ENCODE measurements at places on chromosomes 2 and 18.

GRCh38 chr2:58862244-58862643 lies 621.1 kb upstream of the FANCL start:
- no peak for DNase-seq

GRCh38 chr2:241677392-241677791 lies 9.2 kb downstream of the DTYMK start:
- no peak for DNase-seq

- no peak for DNase-seq
These were observed 244.0 kb downstream of the PAX3 start for GRCh38 chr2:222054813-222055212.

GRCh38 chr2:239845968-239846367 lies 179.2 kb downstream of the NDUFA10 start:
- DNase-seq, result no peak

- DNase-seq, result no peak
These were observed 29.8 kb downstream of the EPC2 start for GRCh38 chr2:148674063-148675020.

- no peak for DNase-seq
These were observed 114.6 kb downstream of the MAPK4 start for GRCh38 chr18:50674307-50674980.

- no peak for DNase-seq
These were observed 26.6 kb upstream of the CATIP start for GRCh38 chr2:218329826-218330593.

DNA sequence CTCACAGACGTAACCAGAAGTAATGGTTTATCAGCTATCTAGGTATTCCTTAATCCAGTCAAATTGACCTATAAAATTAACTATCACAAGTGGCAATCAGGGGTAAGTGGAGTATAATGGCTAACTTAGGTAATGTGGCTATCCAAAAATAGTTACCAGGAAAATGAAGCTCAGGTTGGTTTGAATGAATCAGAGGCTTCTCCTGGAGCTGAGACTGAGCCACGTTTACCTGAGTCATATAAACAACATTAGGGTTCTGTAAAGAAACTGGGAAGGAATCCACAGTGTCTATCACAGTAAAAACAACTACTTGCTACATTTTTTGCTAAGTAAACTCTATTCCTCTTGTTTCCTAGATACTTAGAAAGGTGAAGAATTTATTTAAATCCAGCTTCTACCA lies 236.0 kb upstream of the SPHKAP start:
- DNase-seq, result no peak

- no peak for DNase-seq
These were observed 52.9 kb downstream of the NR4A2 start for GRCh38 chr2:156279446-156280150.

DNA sequence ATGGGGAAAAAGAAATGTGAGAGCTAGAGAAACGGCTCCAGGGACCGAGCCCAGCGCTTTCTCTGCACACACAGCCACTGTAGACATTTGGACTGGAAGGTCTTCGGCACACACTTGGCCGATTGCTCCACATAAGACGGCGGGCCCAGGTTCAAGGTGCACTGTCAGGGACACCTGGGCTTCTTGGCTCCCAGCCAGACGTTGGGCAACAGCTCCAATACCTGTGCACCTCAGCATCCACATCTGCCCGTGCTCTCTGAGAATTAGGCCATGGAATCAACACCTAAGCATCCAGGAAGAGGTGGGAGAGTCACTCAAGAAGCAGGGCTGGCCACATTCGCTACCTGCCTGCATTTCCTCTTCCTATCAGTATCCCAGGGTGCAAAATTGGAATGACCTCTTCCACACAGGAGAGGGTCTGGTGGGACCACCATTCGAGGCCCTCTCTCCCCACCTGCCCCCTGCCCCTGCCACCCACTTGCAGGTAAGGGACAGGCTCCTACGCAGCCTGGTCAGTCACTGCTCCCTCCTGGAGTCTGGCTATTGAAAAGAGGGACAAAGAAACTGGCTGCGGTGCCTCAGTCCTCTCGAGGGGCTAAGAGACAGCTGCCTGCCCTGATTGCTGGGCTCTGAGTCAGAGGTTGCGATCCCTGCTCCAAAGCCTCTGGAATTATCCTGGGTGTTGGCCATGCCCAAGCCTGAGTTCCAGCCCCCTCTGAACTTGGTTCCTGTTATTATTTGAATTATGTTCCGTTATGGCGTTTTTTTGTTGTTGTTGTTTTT lies 40.1 kb upstream of the TAF1B start:
- DNase-seq, result no peak

DNA sequence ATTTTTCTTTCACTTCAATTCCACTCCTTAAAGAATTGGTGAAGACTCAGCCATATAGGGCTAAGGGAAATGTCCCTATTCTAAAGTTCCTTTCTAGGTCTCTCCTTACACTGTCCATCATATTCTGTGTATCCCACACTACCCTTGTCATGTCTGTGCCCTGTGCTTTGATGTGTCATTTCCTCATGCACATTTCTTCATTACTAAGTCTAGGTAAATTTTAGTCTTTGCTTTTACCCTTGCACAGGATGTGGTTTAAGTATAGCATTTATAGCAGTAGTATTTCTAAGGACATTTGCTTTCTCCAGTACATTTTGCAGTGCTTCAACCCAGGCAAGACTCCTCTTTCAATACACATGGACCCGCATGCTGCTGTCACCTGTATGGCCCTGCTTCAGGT lies 221.5 kb upstream of the ACVR2A start:
- DNase-seq, result no peak

GRCh38 chr2:182826064-182826463 lies 40.4 kb downstream of the FRZB start:
- DNase-seq, result no peak

DNA sequence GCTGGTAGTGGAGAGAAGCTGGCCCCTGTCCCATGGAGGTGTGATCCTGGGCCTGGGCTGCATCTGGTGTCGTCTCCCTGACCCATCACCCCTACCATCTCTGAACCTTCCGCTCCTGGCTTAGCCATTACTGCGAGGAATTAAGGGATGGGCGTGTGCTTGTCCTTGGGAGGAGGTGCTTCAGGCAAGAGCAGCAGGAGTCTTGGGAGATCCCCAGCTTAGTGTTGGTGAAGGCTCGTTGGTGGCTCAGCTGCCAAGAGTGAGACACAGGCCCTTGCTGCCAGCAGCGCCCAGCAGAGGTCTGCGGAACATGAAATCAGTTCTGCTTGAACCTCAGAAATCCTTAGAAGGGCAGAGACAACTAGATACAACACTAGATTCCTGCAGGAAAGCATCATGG lies 59.9 kb upstream of the TGFA start:
- DNase-seq, result no peak

DNA sequence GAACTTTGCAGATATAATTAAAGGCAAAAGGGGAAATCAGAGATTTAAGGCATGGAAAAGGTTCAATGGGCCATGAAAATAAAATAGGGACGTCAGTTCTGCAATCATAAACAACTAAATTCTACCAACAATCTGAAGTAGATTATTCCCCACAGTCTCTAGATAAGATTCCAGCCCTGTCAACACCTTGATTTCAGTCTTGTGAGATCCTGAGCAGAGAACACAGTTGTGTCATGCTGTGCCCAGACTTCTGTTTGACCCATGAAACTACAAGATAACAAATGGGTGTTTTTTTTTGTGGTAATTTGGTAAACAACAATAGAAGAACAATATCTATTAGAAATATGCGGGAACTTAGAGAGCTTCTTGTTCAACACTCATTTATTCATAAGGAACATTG lies 66.2 kb upstream of the RIT2 start:
- DNase-seq, result no peak

- no peak for DNase-seq
These were observed 109.1 kb downstream of the PID1 start for GRCh38 chr2:229162015-229162414.

DNA sequence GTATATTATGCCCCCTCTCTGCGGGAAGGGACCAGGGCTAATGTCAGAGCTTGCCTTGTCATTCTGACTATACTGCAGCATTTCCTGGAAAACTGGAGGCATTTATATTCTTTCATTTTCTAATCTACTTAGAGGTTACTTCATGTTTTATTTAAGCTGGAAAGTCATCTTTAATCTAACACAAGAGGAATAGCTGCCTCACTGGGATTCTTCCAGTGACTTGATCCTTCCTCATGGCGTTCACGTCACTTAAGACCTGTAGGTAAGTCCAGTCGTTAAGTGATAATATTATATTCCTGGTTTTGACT lies 727.6 kb upstream of the DDX18 start:
- no peak for DNase-seq

DNA sequence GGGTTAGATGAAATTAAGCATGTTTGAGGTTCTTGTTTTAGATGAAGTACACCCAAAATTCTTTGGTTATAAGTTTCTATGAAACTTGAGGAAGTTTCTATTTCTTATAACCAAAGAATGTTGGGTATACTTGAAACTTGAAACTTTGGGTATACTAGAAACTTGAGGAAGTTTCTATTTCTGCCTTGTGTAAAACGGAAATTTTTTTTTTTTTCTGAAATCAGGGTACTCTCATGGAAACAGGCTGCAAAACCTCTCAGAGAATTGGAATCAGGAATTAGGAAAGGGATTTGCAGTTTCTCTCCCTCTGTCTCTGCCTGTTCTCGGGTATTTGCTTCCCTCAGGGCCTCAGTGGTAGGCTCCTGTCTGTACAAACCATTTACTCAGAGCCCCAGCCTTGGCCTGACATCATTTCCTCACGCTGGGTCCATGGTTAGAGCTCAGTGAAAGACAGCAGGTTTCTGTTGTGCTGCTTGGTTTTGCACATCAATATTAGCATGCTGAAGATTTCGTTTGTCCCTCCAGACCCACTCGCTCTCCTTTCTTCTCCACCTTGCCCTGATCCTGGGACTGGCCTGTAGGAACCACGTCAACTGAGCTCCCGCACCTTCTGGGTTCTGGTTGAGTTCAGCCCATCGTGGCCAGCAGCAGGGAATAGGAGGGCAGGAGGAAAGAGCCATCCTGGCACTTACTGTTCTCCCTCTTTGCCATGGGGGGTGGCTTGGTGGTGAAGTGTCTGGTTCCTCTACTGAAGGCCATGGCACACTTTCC lies 106.4 kb downstream of the POLR1A start:
- DNase-seq, result no peak

DNA sequence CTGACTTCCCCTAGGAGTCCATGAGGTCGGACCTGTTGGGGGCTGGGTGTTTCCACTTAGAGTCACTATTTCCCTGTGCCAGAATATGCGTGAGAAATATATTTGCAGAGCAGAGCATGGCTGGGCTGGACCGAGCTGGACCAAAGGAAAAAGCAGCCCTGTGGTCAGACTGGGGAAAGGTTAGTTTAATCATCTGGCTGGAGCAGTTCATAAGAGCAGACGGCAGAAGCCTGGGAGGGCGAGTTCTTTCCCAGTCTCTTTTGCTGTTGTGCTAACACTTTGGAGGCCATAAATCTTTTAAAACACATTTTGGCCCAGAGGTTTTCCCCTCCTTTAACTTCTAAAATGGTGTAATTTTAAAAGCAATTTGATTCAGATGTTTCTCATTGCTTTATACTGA lies 66.5 kb downstream of the GLI2 start:
- DNase-seq, result no peak

- no peak for DNase-seq
These were observed 338.8 kb upstream of the REG3G start for GRCh38 chr2:78686625-78687153.

DNA sequence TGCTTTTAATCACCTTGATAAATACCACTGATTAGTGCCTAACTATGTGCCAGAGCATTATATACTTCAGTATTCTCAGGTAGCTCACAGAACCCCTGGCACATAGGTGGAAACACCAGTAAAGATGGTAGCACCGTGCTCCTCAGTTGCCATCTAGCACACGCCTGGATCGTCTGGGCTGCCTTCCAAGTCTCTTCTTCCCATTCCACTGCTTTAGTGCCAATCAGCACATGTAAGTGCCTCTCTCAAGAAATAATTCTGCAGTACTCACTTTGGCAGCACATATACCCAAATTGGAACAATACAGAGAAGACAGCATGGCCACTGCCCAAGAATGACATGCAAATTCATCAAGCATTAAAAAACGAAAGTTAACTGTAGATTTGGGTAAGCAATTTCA lies 13.0 kb downstream of the POLR2D start:
- DNase-seq, result no peak

DNA sequence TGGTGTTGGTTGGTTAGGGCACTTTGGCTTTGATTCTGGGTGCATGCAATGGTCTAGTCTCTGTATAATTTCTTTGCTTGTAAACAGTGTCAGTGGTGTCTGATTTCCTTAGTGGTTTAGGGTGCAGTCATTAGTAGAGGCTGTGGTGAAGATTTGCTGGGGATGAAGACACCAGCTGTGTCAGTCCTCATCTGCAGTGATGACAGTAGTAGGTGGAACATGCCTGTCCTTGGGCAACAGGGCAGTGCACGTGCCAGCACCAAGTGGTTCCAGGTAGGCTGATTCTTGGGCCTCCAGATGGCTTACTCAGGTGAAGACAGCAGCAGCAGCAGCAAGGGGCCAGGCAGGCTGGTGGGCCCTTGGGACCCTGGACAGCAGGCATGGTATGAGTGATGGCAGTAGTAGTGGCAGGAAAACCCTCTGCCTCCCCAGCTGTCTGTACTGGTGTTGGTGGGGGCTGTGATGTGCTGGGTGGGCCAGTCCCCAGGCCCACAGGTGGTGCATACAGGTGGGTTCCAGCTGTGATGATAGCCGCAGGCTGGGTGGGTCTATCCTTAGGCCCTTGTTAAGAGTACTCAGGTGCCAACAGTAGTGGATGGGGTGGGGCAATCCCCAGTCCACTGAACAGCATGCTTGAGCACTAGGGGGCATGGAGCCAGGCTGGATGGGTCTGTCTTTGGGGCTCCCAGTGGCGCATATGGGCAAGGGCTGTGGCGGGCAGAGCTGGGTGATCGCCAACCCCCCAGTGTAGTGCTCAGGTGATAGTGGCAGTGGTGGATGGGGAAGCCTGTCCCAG lies 140.7 kb upstream of the THUMPD2 start:
- no peak for DNase-seq

- DNase-seq, result no peak
These were observed 176.1 kb downstream of the CAPN13 start for GRCh38 chr2:30631051-30631671.

- DNase-seq, result no peak
These were observed 15.1 kb downstream of the ZCCHC2 start for GRCh38 chr18:62537946-62538345.

DNA sequence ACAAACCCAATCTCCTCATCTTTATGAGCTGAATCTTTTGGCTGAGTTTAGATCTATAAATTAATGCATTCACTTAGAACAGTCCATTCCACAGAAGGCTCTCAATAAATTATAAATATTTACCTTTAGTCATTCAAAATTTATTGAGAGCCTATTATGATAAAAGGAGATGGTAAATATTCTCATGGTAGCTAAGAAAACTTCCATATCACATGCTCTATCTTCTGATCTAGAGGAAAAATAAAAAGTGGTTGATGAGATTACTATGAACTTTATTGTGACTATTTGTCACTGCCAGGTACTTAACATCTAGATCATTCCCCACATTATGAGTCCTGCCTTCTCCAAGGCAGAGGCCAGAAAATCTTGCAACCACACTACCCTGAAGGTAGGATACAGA lies 62.4 kb downstream of the L3MBTL4 start:
- DNase-seq, result no peak

GRCh38 chr2:178871536-178871935 lies 64.3 kb upstream of the TTN start:
- no peak for DNase-seq

GRCh38 chr2:223930103-223930976 lies 14.8 kb downstream of the WDFY1 start:
- no peak for DNase-seq
